ENCODE measurements at places on chromosomes 4 and X.

DNA sequence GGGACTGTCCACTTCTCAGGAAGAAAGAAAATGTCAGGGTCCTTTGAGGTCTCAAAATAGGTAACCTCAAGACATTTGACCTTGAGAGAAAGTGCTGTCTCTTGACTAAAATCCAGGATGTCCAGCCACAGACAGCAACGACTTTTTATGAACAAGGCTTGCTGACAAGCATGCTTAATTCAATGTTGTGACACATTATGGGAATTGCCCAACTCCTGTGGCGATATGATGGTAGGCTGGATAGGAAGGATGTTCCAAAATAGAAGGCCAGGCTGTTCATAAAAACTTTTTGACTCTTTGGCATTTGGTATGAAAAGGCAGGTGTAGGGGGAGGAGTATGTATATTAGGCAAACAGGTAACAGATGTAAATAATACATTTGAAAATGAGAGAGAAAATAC lies 50.8 kb upstream of the EDNRA start:
- DNase-seq = no peak

- DNase-seq = no peak
Observed at GRCh38 chr4:129230846-129231245, 134.9 kb downstream of the C4orf33 start.

GRCh38 chrX:149903889-149904748 lies 23.1 kb downstream of the MAGEA8 start:
- DNase-seq = no peak

DNA sequence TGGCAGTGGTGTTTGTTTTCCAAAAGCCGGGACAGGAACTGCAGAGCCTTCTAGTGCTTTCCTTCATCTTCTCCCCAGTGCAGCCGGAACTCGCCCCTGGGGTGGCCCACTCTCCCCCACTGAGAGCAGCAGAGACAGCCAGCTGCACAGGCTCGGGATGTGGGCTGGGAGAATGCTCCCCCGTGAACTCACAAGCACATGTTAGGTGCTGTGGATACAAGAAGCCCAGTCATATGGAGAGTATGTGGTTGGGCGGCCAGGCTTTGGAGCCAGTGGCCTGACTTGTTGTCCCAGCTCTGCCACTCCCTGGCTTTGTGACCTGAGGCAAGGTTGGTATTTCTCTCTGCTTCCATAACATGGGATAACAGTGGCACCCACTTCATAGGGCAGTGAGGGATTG lies 9.4 kb upstream of the KIAA0232 start:
- DNase-seq = no peak

GRCh38 chr4:86386201-86386600 lies 26.3 kb upstream of the MAPK10 start:
- no peak for DNase-seq

GRCh38 chr4:40953283-40954087 lies 203.7 kb downstream of the NSUN7 start:
- no peak for DNase-seq

DNA sequence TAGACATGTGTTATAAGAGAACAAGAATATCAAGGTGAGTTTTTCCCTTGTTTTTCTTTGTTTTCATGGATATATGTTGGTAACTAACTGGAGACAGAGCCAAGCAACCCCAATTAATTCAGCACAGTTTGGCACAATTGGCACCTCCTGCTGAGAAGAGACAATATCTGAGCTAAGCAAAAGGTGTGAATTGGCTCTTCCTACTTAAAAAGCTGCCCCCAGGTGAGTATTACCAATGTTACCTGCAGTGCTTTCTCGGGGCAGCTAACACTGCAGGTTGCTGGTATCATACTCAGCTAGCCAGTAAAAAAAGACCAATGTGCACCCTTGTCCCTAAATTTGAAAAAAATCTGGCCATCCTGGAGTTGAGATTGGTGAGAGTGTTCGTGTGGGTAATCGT lies 871.2 kb upstream of the TENM3 start:
- DNase-seq = peak; percentile 87

DNA sequence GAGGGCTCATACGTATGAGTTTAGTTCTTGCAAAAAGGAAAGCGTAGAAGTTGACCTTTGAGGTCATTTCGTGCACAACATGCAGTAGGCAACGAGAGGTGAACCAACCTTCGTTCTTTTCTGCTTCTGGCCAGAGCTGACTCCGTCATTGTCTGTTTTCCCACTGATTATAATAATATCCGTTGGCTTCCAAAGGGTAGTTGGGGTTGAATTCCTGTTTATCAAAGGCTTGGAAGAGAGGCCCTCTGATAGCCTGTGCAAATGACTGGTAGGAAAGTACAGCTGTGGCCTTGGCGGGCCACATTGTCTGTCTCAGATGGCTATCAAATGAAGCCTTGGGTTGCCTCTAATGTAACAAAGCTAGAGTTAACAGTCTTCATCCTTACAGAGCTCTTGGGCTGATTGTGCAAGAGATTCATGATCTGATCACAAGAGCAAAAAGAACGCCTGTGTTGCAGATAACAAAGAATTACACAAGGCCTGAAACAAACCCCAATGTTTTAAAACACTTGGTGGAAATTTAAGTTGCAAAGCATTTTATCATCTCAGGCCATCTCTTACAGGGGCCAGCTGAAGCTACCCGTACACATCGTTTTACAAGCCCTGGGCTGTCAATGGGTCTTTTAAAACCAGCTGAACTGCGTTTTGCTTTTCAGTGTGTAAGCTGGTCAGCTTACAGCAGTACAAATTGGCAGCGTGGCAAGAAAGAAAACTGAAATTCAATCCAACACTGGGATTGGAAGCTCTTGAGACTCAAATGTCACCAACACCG lies 46.1 kb upstream of the FAM9C start:
- DNase-seq = no peak

- DNase-seq = no peak
Observed at GRCh38 chr4:164617911-164618310, 136.0 kb upstream of the SMIM31 start.

DNA sequence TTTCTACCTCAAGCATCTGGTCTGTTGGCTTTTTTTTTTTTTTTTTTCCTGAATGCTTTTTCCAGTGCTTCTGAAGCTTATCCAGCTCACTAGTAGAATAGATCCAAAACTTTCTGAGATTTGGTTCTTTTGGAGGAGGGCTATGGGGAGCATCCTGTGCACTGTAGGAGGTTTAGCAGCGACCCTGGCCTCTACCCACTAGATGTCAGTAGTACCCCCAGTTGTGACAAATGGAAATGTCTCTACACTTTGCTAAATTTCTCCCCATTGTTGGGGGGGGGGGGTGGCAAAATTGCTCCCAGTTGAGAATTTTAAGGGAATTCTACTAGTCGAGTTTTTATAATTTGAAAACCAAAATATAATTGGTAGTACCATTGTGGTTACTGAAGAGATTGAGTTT lies 23.0 kb upstream of the PPA2 start:
- no peak for DNase-seq

DNA sequence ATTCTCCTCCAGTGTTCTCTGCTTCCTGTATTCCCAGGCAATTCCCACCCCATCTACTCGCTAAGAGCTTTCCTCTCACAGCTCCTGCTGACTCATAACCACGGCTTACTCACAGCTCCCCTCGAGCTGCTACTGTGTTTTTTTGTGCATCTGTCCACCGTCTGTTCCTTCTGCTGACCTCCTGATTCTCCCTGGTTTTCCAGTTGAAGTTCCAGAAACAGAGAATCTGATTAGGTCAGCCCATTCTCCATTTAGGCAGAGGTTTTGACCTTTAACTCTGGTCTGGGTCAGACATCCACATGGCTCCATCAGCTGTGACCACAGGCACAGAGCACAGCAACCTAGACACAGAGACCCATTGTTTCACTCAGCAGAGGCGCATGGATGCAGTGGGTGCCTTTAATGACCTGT lies 5.5 kb upstream of the SMIM20 start:
- DNase-seq = no peak

DNA sequence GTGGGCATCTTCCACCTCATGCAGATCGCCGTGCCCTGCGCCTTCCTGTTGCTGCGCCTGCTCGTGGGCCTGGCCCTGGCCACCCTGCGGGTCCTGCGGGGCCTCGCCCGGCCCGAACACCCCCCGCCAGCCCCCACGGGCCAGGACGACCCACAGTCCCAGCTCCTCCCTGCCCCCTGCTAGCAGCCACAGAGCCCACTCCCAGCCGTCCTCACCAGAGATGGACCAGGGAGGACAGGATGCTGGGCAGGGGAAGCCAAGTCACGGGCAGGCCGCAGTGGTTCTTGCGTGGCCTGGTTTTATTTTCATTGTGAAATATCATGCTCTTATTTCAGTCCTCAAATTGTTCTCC lies 15.1 kb downstream of the DGKQ start:
- no peak for DNase-seq

GRCh38 chr4:1604706-1605205 lies 79.4 kb downstream of the FAM53A start:
- no peak for DNase-seq
